NCI-H446 treated with DMSO at 0.1 percent for 48 hours (cell line): ENCODE measurements at places on chromosomes 1 and 21.

DNA sequence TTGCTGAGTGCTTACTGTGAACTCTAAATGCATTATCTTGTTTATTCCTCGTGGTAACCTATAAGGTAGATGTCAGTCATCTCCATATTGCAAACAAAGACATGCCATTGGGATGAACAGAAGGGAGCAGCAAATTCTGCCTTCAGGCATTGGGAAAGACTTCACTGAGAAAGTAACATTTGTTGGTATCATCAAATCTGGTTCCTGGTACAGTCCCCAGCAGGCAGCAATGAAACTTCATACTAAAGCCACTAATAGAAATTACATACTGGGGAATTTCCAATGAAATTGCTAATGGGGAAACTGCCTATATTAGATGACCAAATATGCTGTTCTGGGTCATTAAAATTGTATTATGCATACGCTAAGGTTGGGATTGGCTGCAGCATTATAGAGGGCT, 47.3 kb upstream of the ST6GALNAC5 start:
- no peak for DNase-seq

DNA sequence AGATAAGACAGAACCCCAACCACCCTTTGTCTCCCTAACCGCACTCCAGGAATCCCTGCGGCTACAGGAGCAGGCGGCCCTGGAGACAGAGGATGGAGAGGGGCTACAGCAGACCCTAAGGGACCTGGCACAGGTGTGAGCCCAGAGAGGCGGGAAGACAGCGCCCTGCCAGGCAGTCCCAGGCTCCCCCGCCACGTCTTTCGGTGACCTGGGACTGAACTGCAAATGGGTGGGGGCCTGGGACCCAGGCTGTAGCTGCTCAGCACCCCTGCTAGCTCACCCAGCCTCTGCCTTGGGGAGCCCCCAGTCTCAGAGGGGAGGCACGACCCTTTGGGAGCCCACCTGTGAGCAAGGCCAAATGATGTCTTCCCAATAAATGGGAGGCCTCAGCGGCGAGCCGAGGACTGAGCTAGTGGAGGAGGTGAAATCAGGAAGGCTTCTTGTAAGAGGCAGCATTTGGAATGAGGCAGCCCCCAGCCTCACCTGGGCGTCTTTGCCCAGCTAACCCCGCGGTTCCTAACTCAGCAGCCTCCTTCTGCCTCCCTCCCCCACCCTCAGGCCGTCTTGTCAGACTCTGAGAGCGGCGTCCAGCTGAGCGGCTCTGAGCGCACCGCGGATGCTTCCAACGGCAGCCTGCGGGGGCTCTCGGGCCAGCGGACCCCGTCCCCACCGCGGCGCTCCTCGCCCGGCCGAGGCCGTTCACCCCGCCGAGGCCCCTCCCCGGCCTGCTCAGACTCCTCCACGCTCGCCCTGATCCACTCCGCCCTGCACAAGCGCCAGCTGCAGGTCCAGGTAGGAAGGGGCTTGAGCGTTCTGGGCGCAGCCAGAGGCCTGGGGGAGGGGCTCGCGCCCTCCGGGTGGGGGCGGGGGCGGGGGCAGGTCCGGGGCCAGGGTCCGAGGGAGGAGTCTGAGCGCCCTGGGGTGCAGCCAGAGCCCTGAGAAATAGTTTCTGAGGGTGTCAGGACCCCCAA, 16.9 kb downstream of the CROCC start:
- DNase-seq = no peak

DNA sequence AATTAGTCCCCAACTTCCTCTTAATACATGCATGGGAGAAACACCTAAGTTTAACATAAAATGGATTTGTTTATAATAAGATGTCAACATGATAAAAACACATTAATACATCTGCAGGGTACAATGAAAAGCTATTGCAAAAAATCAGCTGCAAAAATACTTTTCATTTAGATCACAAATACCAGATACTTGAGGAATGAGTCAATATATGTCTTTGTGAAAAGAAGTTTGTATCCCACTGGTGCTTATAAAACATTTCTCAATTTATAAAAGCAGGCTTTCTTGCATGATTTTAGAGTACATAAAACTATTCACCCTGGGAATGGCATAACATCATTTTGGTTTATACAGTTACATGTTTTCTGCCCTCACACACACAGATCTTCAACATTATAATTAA, 18.6 kb upstream of the PRKAA2 start:
- no peak for DNase-seq

- no peak for DNase-seq
Measured at GRCh38 chr1:16073490-16074119, at the start of gene FAM131C. FAM131C (minus strand) TSS chr1:16073651; CDS start chr1:16073442, 209 bp downstream.

DNA sequence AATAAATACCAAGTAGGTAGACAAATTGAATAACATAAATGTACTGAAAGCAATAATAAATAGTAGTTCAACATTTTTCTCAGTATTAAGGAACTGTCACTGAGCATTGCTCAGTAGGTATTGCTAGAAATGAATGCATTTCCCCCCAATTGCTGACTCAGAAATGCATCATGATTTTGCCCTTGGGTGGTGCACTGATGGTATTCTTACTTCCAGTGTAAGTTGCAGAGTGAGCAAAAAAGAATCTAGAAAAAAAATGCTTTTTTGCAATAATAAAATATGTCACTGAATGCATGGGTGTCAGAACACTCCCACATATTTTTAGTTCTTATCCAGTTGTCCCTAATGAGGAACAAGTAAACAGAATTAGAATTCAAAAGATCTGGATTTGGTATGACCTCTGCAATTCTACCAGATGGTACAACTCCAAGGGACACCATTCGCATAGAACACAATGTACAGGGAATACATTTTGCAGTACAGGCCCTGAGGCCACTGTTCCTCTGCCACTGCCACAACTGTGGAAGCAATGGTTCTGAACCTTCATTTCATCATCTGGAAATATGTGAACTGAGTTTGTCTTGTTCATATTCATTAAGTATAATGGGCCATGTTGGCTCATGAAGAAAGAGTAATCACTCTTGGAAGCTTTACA, 78.0 kb downstream of the ATP6V1G3 start:
- no peak for DNase-seq

GRCh38 chr1:233038581-233038980, 88.2 kb downstream of the NTPCR start:
- no peak for DNase-seq

DNA sequence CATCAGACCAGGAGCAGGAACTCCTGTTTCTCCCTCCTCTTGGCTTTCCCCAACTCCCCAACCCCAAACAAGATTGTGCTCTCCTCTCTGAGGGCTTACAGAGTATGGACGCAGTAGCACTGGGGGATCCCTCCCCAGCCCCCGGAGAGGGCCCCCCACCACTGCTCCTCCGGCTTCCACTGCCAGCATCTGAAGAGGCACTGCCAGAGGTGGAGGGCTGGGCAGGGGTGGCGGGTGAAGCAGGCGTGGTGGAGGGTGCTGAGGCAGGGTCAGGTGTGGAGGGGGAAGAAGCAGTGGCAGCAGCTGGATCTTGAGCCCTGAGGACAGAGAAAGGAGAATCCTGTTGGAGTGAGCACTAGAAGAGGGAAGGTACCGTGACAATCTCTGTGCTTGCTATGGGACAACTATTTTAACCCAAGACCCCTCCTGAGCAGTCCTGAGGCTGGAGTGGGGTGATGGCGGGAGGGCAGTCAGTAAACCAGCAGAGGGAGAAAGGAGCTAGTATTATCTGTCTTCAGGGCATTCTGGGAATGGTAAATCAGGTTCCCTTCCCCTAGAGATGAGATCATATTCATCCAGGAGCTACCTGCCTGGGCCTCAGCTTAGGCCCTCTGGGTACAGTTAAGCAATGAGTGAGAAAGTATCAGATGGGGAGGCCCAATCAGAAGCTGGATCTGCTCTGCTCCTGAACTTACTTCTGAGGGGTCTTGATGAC, 2.4 kb downstream of the UBQLN4 start:
- DNase-seq = no peak

GRCh38 chr1:1247341-1247913, 905 bp upstream of the C1QTNF12 start:
- no peak for DNase-seq

DNA sequence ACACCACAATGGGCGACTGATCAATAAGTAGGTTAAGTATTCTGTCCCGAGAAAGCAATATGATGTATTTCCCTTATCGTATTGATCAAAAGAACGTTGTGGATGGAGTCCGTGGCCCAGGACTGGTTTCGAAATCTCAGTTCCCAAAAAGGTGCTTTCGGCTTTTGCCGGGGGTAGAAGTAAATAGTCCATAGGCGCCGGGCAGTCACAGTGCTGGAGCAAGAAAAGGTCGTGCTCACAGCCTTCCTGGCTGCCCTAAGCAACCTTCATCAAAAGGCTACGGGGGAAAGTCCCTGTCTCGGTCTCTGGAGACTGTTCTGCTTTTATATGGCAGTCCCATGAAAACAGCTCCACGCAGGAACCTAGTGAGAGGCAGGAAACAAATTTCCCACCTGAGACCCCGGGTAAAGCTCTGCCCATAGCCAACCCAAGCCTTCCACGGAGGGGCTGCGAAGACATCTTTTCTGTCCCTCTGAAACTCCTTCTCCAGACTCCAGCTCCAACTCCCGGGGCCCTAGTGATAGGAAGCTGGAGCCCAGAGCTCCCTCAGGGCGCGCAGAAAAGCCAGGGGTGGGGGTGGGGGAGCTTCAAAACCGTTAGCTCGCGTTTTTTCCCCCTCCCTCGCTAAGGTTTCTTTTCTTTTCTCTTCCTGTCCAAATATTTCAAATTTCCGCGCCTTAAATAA, 7.0 kb downstream of the CDKN2C start:
- DNase-seq = peak; percentile 78

DNA sequence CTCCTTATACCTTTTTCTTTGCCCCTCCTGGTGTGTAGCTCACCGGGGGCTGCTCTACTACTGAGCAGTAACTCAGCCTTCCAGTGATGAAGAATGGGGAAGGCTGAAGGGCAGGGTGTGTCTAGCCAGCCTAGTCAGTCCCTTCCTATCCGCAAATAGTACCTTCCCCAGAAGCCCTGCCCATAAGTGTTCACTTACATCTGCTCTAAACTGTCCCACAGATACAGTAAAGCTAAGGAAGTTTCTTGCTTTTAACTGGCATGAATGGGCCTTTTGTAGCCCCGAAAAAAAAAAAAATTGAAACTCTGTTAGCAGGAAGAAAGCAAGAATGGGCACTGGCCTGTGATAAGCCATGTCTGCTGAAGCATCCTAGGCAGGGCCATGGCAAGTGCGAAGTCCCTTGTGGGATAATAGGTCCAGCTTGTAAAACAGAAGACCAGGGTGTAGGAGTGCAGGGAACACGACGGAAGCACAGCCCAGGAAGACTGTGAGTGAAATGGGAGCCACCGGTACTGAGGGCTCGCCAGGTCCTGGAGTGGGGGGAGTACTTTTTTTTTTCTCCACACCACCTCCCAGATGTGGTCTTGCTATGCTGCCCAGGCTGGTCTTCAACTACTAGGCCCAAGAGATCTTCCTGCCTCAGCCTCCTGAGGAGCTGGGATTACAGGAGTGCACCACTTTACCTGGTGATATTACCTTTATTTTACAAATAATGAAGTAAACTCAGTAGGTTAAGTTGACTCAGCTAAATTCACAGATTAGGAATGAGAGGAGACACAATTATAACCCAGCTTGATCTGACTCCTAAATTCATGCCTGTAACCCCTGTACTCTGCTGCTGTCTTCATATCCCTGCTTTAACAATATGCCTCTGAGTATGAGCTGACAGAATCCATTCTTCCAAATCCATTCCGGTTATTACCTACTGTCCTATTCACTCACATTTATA, 347.5 kb downstream of the SMYD3 start:
- no peak for DNase-seq

DNA sequence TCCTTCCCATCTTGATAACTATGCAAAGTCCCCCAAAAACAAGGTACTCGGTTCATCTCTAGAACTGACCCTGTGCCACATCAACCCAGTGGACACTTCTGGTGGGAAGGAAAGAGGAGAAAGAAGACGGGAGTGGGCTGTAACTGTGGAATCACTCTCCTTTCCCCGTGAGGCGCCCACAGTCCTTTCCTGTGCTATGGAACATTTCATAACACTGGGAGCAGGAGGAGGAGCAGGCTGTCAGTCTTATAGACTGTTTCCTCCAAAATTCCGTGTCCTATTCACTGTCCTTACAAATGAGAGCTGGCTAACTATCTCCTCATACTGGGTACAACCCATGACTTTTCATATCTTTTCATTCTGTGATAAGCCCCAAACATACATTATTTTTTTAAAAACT, 40.7 kb downstream of the PLEKHA6 start:
- no peak for DNase-seq
